ENCODE measurements at places on chromosomes 3 and 15.
A peak's percentile ranks its signal among the peaks of the same experiment; 100 is the strongest.

DNA sequence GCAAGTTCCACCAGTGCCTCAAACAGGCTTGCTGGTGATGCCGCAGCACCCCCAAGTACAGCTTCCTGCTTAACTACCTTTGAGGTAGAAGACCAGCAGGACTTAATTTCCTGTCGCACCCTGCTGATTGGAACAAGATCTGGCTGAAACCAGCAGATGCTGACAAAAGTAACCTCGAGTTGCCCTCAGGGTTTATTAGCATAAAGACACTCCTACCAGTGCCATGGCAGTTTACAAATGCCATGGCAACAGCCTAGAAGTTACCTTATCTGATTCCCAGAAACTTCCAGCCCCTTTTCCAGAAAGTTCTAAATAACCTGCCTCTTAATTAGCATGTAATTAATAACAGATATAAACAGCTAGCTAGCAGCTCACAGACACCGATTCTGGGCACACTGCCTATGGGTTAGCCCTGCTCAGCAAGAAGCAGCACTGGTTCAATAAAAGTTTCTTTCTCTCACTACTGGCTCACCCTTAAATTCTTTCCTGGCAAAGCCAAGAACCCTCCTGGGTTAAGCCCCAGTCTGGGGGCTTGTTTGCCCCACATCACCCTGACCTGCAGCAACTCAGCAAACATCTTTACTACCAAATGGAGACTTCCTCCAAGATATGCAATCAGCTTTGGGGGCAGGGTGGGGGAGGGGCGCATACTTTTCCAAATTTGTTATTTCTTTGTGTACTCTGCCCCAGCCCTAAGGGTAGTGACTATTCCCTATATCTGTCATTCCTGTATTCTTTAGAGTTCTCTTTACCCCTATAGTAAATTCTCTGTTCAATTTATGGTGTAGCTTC lies 54.2 kb downstream of the MAP4 start:
- peak; percentile 0 for DNase-seq

DNA sequence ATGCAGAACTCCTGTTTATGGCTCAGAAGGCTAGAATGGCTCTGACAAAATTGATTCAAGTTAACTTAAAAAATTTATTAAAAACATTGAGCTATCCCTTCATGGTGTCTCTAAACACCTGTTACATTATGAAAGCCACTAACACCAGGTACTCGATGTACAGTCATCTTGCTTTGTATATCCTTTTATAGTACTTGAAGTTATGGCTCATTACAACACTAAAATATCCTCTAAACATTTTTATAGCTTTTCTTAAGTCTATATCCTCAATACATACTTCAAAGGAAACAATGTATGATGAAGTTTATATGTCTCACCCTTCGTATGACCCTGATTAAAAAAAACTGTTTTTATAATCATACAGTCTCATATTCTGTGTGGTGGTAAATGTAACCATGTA lies 38.2 kb downstream of the SLITRK3 start:
- DNase-seq, result no peak

DNA sequence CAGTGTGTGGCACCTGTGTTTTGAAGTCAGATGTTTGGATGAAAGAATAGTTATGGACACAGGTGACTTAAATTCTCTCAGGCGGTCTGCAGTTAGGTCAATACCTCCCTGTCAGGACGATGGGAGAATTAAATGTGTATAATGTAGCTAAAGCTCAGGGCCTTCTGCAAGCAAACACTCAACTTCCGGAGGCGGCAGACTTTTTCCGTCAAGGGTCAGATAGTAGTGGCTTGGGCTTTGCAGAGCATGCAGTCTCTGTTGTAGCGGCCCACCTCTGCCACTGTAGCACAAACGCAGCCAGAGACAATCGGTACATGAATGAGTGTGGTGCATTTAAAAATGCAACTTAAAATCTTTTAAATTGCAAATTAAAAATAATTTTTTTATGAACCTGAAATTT lies 47.4 kb downstream of the CMTM8 start:
- DNase-seq, result no peak

GRCh38 chr3:122497425-122497824 lies 17.3 kb downstream of the KPNA1 start:
- no peak for DNase-seq

- DNase-seq, result no peak
Measured at GRCh38 chr3:87025661-87026645, 35.0 kb upstream of the VGLL3 start.
